CD14-positive monocyte (primary cell): ENCODE measurements at places on chromosomes 11 and 22.

DNA sequence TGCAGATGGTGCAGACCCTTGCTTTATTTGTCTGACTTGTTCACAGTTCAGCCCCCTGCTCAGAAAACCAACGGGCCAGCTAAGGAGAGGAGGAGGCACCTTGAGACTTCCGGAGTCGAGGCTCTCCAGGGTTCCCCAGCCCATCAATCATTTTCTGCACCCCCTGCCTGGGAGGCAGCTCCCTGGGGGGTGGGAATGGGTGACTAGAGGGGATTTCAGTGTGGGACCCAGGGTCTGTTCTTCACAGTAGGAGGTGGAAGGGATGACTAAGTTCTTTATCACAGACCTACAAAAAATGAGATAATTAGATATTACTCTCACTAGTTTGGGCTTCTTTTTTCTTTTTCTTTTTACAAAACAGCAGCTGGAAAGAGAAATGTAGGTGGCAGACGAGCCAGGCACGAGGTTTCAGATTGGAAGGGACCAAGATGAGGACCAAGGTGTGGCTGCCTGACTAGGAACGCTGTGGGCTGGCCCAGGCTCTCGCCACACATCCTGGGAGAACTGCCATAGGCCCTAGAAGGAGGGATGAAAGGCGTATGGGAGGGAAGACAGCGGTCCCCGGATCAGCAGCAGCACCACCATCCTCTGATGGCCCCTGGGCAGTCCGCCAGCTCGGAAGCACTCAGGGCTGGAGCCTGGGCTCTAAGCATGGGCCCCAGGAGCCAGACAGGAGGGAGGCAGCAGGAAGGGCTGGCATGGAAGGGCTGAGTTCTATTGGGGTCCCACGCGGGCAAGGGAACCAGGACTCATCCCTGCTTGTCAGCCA lies 14.2 kb downstream of the TXN2 start:
- DNase-seq = no peak

DNA sequence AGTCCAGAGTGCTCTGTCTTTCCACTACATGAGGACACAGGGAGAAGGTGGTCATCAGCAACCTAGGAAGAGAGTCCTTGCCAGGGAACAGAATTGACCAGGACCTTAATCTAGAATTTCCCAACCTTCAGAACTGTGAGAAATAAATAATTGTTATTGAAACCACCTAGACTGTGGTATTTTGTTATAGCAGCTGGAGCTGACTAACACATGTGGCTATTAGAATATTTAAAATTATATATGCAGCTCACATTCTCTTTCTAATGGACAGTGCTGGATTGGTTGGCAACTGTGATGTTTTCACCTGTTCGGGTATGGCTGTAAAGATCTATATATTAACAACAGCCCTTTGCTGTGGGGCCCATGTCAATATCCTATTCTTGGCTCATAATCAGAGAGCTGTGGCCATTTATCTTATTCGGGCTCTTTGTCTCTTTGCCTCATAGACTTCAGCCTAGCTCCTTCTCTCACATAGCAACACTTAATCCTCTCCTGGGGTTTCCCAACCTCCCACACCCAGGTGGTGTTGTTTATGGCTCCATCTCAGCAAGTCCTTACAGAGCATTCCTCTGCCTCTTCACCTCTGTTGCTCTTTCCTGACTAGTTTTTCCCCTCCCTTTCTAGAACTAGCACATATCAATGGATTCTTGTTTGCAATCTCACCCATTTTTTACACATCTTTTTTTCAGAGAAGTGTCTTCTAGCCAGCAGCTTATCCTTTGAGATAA lies 46.4 kb upstream of the AMOTL1 start:
- DNase-seq = no peak

- no peak for DNase-seq
Observed at GRCh38 chr11:35938231-35938630, 5.6 kb upstream of the LDLRAD3 start.

GRCh38 chr11:83659466-83659865 lies 373.3 kb upstream of the CCDC90B start:
- no peak for DNase-seq

GRCh38 chr11:77547863-77548551 lies 41.7 kb upstream of the AQP11 start:
- peak; percentile 64 for DNase-seq

DNA sequence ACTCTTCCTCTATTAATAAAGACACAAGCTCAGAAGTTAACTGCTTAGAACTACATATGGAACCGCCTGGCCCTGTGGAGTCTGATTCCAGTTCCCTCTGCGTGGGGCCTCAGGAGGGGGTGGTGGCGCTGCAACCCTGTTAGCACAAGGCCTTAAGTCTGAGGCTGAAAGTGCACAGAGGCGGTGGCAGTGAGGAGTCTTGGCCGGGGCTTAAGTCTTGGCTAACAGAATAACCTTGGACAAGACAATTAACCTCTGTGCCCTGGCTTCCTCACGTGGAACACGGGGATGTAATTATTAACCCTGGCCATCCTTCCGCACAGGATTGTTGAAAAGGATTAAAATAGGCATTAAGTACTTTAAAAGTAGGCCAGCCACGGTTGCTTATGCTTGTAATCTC lies 191.5 kb downstream of the CEP164 start:
- no peak for DNase-seq

DNA sequence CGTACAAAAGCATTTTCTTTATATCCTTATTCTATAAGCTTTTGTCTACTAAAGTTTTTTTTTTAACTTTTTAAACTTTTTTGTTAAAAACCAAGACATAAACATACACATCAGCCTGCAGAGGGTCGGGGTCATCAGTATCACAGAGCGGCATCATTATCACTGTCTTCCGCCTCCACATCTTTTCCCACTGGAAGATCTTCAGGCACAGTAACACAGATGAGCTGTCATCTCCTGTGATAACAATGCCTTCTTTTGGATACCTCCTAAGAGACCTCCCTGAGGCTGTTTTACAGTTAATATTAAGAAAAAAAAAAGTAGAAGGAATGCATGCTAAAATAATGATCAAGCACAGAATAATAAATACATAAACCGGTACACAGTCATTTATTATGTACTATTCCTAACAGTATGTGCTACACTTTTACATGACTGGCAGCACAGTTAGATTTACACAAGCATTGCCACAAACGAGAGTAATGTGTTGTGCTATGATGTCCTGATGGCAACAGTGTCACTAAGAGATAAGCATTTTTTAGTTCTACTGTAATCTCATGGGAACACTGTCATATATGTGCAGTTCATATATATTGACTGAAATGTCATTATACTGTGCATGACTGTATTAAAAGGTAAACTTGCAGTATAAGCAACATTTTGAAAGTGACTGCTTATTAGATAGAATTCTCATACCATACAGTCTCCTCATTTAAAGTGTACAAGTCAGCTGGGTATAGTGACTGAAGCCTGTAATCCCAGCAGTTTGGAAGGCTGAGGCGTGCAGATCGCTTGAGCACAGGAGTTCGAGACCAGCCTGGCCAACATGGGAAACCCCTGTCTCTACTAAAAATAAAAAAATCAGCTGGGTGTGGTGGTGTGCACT lies 58.6 kb downstream of the KDM2A start:
- no peak for DNase-seq

- DNase-seq = no peak
Observed at GRCh38 chr22:46976598-46976997, 214.1 kb downstream of the TBC1D22A start.
